ENCODE measurements at places on chromosomes 12 and 14.

- DNase-seq: no peak
Measured at GRCh38 chr12:53105256-53105655, 2.0 kb downstream of the SOAT2 start.

DNA sequence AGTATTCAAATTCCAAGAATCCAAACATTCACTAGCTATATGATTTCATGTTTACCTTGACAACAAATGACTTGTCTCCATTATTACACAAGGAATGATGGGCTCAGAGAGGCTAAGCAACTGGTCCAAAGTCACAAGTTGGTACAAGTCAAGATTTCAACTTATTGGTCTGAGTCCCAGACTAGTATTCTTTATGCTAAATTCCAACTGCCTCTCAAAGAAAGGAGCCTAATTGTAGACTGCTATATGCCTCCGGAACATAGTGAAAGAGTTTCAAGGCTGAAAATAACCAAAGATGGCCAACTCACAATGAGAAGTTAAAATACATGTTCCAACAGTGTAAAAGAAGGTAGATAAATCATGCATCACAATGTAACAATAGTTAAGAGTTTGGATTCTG, 7.5 kb downstream of the BTG1 start:
- DNase-seq: no peak

DNA sequence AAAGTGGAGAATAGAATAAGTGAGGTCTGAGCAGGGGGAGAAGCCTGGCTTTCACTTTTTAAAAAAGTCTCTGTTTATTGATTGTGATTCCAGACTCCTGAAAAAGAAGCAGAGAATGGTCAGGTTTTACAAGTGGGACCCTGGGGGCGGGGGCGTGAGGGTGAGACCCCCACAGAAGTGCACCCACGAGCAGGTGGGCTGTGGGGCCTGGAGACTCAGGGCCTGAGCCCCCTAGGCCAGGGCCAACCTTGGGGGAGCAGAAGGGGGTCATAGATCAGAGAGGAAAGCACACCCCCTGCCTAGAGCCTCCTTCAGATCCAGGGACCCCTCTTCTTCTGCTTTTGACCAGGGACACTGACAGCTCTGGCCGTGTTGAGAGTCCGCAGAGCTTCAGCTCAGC, 180.3 kb downstream of the ADGRD1 start:
- no peak for DNase-seq

DNA sequence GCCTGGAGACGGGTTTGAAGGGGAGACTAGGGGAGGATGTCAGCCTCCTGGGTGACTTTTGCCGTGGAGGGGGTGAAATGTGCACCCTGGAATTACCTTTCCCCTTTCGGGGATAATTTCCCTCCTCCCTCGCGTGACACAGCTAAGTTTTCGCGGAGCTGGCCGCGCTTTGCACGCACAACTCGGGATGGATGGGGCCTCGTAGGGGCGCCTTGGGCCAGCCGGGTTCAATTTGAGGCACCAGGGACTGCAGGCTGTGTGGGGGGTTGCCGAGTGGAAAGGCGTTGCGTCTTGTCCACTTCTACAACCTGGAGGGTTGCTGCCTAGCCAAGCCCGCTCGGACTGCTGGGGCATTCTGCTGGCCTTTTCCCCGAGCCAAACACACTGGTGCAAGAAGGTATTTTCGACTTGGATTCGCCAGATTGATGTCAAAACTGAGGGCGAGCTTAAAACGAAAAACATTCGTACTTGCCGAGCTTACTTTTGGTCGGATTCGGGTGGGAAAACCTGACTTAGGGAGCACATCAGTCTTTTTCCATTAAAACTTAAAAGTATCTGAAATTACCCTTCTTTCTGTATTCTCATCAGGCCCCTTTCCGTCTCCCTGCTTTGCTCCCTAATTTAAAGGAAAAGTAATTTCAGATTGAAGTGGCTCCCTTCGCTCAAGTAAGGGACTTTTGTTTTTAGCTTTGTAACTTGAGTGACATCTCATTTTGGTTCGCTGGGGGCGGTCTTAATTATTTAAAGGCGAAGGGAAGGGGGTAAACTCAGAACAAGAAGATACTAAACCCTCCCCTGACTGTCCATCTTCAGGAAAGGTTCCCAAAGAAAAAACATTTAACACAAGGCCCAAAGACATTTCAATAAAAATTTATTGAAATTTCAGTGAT, 14.3 kb downstream of the TBX3 start:
- DNase-seq: no peak

DNA sequence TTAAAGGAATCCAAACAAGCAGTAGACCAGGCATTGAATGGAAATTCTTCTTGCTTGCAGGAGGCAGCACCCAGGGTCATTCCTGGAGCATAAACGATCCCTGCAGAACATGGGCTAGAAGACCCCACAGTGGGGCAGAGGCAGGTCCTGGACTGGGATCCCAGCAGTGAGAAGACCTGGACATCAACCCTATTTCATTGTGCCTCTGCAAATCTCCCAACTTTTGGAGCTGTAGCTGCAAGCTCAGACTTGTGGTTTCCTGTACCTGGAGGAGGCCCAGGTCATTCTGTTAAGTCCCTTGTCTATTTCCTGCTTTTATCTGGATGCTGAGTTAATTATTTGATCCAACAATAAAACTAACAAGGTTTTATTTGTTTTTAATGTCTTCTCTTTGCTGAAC, 61.7 kb downstream of the CALM1 start:
- no peak for DNase-seq

DNA sequence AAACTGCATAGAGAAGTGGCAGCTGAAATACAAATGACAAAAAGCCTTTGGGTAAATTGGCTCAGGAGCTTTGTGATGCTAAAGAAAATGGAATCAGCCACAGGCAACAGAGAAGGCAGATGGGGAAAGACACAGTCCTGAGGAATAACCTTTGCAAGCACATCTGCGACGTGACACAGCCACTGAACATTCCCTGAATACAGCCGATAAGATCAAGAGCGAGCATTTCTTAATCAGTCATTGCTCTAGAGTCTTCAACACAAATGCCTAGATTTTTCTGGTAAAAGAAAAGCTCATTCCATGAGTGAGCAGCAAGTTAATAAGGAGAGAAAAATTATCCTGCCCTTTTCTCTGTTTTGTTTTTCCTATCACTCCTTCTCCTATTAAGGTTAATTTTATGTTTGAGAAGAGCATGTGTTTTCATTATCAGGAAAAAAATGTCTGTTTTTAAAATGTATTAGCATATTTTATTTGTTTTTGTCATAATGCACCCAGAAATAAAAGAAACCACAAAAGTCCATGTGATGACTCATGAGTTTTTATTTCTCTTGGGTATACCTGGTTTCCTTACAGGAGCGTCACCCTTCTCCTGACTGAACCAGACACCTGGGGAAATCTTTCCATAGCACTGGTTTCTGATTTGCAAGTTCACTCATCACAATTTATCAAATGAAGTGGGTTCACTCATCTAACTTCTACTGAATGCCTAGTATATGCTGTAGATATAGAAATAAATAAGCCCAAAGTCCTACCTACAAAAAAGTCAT, 45.4 kb upstream of the PCED1B start:
- no peak for DNase-seq

GRCh38 chr14:80718940-80719339, 222.6 kb downstream of the CEP128 start:
- no peak for DNase-seq

GRCh38 chr12:124740691-124741137, 123.0 kb downstream of the SCARB1 start:
- DNase-seq: no peak

- DNase-seq: peak; percentile 41
Measured at GRCh38 chr14:88791629-88792472, 902 bp downstream of the EML5 start.

GRCh38 chr14:50774542-50775267, 56.3 kb downstream of the NIN start:
- no peak for DNase-seq

DNA sequence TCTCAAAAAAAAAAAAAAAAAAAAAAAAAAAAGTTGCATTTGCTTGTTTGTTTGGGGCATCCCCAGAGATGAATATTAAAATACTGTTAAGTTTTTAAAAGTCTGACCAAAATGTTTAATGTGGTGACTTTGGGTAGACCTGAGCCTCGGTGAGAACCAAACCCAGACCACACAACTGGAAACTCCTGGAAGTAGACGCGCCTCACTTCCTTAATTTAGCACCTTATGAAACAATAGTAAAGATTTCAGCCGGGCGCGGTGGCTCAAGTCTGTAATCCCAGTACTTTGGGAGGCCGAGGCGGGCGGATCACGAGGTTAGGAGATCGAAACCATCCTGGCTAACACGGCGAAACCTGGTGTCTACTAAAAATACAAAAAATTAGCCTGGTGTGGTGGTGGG, 9.3 kb downstream of the NFKBIA start:
- no peak for DNase-seq

DNA sequence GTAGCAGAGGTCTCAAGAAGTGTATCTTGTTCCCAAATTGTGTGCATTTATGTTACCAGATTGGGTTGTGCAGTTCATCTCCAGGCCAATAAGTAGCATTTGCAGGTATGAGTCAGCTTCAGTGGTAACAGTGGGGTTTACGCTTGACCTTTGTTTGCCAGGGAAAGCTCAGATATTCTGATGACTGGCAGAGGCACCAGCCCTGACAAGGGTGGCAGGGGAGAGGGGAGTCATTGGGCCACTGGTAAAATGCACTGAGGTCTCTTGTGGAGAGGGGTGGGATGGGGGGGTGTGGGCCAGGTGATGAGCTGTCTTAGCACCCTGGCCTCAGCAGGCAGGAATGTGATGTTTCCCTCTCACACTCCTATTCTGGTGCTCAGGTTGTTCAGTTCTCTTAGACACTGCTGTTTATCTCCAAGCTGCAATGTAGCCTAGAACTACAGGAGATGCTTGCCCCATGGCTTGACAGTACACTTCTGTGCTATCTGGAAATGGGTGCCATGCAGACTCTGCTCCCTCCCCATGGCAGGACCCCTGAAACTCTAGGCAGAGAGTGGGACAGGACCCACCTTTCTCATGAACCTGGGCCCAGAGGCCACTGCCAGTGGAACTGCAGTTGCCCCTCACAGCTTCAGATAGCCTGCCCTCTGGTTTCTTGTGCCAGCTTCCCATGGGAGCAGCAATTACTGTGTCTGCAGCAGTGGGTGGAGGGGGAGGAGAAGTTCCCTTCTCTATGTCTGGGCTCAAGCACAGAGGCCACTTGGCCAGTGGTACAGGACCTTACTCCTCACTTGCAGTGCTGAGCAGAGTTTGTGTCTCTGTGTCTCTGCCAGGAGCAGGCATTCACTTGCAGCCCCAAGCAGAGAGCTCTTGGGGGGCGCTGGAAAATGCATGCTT, 31.9 kb downstream of the USP15 start:
- no peak for DNase-seq

GRCh38 chr12:51766067-51766676, 82.3 kb downstream of the FIGNL2 start:
- no peak for DNase-seq

DNA sequence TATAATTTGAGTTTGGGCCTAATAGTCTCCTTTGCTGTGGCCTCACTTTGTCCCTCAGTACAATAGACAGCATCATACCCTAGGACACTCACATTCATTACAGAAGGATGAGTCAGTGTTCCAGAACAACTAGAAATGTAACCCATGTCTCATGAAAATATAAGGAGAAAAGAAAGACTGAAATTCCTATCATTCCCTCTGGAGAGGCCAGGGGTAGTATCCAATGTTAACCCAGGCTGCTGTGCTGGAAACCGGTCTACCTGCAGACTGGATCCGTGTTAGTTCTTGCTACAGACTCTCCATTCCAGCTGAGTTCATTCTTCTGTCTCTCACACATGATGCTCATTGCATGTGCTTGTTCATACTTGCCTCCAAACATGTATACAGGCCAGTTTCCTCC, 75.8 kb upstream of the HOXC13 start:
- DNase-seq: no peak

DNA sequence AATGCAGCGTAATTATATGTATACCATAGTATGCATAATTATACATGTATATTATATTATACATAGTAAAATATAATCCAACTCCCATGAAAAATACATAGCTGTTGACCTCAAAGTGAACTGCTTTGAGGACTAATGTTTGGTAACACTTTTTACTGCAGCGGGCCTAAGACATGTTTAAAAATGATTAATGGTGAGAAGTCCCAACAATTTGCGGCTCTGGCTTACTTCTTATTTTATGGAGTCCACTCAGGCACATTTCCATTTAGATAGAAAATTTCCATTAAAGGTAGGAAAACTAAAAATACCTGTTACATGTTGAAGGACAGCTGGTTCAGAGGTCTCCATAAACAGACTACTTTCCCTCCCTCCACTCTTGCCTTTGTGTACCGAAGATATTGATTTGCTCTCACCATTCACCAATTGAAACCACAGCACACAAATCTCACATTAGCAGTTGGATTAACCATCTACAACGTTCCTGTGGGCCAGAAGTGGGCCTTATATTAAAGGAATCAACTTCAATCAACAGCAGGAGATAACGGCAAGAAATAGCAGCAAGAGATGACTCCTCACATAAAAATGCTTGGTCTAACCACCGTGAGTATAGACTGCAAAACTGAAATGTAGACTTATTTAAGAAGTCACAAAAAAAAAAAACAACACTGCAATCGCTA, 14.1 kb upstream of the NT5DC3 start:
- no peak for DNase-seq

GRCh38 chr12:81942594-81942993, 183.4 kb upstream of the PPFIA2 start:
- no peak for DNase-seq

DNA sequence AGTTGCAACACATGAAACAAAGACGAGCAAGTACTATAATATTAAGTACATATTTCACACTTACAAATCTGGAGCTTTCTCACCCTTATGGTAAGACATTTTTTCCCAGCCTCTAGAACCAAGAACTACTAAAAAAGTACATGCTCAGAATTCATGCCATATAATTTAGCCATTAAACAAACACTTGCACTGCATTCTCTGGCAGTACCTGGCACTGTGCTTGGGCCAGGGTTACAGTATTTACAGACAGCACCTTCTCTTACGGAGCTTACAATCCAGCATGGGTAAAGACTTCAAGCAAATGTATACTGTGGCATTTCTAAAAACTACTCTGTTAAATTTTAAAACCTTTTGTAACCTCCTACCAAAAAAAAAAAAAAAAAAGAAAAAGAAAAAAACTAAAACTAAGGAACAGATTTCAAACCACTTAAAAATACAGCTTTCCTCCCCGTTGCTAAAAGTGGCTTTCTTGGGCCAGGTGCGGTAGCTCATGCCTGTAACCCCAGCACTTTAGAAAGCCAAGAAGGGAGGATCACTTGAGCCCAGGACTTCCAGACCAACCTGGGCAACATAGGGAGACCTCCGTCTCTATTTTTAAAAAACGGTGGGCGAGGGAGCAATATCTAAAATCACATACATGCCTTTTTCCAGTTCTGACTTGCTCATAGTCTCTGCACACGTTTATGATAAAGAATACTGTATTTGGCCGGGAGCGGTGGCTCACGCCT, 956 bp downstream of the GNPTAB start:
- DNase-seq: no peak

- DNase-seq: no peak
Measured at GRCh38 chr14:91098591-91098990, 15.3 kb upstream of the DGLUCY start.

Data from C1 segment of cervical spinal cord (tissue), 14 donors.